ENCODE measurements at places on chromosomes 7 and 10.

DNA sequence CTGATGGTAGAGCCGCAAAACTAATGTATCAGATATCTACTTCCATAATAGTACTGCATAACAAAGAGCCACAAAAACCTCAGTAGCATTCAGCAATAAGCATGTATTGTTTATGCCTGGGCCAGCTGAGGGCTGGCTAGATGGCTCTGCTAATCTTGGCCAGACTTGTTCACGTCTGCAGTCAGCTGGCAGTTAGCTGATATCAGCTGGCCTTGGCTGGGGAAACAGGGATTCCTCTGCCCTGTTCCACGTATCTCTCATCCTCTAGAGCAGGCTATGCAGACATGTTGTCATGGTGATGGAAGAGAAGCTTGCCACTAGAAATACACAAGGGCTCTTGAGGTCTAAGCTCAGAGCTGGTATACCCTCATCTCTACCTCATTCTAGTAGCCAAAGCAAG lies 62.9 kb downstream of the GRM8 start:
- DNase-seq: no peak

DNA sequence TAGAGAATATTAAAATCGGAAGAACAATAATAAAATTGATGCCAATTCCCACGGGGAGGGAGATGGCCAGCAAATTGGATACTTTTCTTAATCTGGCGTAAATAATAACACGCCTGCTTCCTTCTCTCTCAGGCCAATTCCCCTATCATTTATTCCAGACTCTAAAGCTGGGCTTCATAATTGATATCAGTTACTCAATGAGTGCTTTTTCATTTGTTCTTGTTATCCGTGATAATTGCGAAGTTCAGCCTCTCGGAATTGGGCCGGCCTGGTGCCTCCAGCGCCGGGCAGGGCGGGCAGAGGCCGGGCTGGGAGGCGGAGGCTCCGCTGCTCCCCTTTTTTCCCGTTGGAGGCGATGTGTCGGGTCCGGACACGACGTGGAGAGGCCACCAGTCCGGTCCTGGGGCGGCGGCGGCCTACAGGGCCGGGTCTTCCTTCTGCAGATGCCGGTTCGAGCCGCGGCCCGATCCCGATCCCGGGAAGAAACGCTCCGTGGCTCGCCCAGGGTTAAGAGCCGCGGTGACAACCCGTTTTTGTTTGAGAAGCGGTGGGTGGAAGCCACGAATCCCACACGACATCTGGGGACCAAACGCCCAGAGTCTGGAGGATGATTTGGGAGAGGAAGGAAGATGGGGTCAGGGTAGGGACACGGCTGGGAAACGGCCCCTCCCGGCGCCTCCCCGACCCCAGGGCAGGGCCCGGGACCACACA lies 13.6 kb downstream of the UNCX start:
- DNase-seq: no peak

DNA sequence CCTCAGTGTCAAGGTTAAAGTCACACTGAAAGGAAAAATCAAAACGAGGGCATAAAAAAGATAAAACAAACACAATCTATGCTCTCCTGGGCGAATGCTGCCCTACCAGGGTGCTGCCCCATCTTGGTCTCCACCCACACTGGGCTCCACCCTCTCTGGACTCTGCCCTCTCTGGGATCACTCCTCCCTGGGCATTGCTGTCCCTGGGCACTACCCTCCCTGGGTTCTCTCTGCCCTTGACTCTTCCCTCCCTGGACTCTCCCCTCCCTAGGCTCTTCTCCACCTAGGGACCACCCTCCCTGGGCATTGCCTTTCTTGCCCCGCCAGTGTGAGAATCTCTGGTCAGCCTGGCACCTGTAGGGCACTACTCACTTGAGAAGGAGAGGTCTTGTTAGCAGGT lies 8.6 kb downstream of the GDF2 start:
- DNase-seq: peak; percentile 56

DNA sequence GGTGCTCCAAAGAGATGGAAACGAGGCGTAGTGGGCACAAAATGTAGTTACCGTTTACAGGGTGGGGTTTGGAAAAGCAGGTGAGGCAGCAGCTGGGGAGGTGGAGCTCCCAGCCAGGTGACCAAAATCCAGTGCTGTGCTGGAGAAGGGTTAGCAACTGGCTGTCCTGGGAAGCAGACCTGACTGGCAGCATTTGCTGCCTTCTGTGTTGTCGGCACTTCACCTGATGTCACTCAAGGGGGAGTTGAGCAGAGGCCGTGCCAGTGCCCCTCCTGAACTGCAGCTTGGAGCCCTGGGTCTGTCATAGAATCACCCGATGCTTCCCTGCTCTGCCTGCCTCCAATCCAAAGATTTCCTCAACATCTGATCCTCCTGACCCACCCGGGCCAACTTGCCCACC lies 12.8 kb downstream of the GCK start:
- DNase-seq: no peak

DNA sequence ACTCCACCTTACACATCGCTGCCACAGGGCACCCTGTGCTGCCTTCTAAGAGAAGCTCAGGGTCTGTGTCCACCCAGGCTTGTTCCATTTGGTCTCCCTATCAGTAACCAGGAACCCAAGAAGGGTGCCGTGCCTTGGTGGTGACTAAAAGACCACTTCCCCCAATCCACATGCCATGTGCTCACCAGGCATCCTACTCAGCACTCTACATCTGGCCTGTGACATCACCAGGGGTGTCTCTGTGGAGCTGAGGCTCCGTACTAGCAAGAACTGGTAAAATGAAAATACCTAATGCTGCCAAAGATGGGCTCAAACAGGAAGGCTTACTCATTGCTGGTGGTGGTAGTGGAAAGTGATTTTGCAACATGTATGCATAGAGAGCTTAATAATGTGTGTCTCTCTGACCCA lies 19.0 kb upstream of the C10orf71 start:
- no peak for DNase-seq

DNA sequence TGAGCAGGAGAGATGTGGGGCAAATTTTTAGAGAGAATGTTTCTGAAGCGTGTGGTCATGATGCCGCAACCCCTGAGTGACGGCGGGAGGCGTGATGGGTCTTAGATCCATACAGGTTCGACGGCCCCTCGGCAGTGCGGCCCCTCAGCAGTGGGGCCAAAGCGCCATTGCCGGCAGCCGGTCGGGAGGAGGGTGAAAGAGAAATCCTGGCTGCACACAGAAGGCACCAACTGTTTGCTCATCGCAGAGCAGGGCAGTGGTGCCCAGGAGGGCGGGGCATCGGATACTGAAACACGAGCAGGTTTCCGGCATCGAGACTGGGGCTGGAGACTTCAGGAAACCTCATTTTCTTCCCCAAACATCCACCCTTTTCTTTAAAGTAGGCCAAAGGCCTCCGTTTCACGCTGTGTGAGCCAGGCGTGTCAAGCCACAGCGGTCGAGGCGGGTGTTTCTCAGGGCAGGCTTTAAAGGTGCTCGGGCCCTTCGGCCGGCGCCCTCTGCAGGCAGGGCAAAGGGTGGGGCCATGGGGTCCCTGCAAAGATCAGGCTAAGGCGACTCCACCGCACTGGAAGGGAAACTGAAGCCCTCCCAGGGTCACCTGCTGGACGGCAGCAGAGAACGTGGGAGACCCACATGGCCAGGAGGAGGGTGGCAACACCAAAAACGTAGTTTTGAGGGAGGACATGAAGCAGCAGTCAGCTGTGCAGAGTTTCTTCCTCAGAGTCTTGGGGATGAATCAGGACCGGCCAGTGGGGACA lies 42.0 kb upstream of the PPP2R2D start:
- no peak for DNase-seq

GRCh38 chr10:129993621-129994020 lies 29.5 kb upstream of the EBF3 start:
- no peak for DNase-seq

DNA sequence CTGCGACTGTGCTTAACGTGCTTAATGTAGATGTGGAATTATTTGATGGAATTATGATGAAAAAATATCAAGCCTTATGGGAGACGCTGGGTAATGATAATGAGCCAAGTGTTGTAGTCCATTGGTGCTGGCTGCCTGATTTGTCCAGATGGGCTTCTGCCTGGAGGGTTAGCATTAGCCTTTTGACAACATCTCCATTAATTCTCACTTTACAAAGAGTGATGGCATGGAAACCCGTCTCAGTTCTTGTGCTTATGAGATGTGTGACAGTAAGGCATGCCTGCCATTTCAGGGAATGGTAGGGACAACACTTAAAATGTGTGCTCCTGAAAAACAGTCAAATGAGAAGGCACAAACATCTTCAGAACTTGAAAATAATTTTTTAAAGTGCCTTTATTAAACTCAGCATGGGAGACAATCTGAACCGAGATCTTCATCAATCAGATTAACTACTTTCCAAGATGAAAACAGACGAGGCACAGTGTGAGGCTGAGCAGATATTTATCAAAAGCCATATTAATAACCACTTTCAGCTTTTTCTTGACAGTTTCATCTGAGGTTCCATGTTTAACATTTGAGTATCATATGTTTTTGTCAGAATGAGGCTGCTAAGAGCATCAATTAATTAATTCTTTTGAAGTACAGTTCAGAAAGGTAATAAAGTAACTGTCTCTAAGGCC lies 473.1 kb downstream of the NXPH1 start:
- no peak for DNase-seq

DNA sequence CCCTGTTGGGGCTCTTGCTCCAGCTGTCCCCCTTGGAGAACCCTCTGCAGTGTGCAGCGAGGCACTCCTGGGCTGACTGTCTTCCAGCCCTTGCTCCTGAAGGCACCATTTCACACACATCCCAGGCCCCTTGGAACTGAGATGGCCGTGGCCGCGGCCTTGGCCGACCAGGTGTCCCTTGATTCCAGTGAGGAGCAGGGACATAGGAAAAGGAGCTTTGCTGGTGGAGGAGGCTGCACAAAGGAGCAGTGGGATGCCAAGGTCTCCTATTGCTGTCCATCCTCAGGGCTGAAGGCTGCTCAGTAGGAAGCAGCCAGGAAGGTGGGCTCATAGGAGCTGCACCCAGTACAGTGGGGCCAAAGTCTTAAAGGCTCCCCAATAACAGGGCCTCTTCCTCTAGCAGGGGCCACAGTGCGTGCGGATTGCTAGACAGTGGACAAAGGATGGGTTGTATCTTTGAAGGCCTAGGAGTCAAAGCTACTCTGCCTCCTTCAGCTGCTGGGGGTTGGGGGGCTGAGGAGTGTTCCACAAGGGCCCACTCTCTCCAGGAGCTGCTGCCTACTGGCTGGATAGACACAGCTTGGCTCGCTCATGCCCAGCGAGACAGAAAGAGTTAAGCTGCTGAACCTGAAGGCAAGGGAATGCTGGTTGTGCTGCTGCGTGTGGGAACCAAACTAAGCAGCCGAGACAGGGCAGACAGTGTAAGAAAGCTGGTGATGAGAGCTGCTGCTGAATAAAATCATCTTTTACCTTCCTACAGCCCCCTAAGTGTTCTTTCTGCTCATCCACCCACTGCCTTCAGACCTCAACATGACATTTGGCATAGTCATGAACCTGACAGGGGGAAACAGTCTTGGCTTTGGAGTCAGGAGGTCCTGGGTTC lies 891.9 kb upstream of the ZNF722 start:
- no peak for DNase-seq

- DNase-seq: no peak
Measured at GRCh38 chr7:117470777-117471176, 9.0 kb upstream of the CFTR start.

GRCh38 chr10:66637273-66638036 lies 288.4 kb upstream of the LRRTM3 start:
- DNase-seq: no peak

DNA sequence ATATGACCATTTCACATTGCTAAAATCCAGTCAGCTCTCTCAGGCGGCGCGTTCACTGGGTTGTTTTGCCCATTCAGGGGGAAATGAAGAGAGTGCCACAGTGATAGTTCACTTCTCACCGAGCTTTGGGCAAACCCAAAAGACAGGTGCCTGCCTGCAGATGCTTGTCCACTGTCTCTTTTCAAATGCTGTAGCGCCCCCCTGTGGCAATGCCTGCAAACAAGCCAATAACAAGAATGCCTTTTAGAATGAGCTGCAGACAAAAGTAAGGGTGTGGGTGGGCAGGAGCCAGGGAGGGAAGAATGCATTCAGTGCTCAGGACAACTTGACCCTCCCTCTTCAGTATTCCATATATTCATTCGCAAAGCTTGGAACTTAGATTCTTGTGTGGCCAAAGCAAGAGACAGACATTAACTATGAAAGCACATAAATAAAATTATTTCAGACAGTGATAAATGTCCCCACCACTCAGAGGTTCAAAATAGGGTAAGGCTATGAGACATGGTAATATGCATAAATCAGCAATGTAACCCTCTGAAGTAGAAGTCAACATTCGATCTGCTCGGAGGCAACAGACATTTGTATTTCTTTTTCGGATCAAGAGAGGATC lies 86.9 kb downstream of the JAZF1 start:
- DNase-seq: peak; percentile 28

DNA sequence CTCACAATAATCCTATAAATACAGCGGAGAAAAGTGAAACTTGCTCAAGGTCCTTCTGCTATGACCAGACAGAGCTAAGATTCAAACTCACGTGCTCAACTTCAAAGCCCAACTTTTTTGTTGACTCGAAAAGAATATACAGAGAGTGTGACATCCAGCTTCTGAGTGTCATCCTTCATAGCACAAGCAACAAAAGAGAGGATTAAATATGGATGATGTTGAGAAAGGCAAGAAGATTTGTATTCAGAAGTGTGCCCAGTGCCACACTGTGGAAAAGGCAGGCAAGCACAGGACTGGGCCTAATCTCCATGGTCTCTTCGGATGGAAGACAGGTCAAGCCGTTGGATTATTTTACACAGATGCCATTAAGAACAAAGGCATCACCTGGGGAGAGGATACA lies 2.1 kb upstream of the FAM3C start:
- peak; percentile 32 for DNase-seq

GRCh38 chr10:93436591-93437085 lies 45.5 kb downstream of the MYOF start:
- peak; percentile 44 for DNase-seq

DNA sequence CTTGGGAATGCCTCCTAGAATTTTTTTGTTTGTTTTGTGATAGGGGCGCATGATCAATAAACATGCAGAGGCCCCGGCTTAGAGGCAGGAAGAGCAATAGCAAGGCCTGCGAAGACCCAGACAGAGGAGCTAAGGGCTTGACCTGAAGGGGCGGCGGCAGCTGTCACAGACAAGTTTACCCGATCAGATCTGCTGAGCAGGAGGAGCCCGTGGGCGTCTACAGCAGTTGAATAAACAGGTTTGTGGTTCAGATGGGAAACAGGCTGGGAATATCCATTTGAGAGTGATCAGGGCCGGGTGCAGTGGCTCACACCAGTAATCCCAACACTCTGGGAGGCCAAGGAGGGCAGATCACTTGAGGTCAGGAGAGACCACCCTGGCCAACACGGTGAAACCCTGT lies 126.0 kb upstream of the CALN1 start:
- no peak for DNase-seq

DNA sequence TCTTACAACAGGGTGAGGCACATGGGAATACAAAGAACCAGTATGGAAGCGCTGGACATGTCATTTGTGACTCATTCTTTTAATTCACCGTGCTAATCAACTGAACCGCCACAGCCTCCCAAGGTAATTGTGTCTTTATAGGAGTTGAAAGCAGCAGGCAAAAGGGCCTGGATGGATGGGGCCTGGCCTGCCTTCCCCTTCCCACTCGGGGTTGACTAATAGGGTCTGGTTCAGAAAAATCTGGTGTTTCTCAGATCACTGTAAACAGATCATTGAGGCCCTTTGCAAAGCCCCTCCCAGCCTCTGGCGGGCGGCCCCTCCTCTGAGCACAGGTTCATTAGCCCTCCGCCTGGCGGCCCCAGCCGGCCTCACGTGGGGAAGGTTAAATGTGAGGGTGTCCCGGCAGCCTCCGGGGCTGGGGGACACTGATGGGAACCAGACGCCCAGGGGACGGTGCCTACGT lies 100.8 kb downstream of the EBF3 start:
- no peak for DNase-seq

- DNase-seq: peak; percentile 33
Measured at GRCh38 chr7:46559194-46559832, 638.2 kb upstream of the IGFBP3 start.
